Right renal cortex interstitium (tissue), 3 donors: ENCODE measurements at places on chromosomes 1 and 21.
A peak's percentile ranks its signal among the peaks of the same experiment; 100 is the strongest.

- no peak for DNase-seq
Measured at GRCh38 chr1:228488125-228488817, 1.1 kb downstream of the RNF187 start.

GRCh38 chr1:2592672-2593071, 6.1 kb downstream of the PRXL2B start:
- DNase-seq: no peak

- DNase-seq: peak; percentile 47
Measured at GRCh38 chr1:25952841-25953401, 44.9 kb downstream of the PAFAH2 start.

GRCh38 chr1:99544328-99544727, 101.6 kb upstream of the PALMD start:
- DNase-seq: no peak

GRCh38 chr1:116515702-116516101, 55.1 kb downstream of the CD58 start:
- DNase-seq: no peak

DNA sequence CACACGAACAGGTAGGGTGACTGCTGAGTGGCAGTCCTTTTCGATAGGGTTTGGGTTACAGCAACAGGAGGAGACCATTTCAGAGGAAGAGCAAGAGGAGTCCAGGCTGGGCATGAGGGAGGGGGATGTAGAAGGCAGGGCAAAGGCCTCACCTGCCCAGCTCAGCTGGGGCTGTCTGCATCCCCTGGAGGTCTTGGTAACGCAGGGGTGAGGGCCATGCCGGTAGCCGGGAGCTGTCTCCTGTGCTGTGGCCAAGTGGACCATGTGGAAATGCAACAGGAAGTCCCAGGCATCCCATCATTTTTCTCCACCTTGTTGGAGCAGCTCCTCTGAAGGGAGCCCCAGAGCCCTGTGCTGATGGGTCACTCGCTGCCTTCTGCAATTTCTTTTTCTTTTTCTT, 105.4 kb upstream of the C1orf174 start:
- DNase-seq: no peak

GRCh38 chr1:112318698-112319370, 77.2 kb upstream of the CTTNBP2NL start:
- DNase-seq: no peak

- no peak for DNase-seq
Measured at GRCh38 chr1:53310847-53311681, 16.8 kb downstream of the LRP8 start.

DNA sequence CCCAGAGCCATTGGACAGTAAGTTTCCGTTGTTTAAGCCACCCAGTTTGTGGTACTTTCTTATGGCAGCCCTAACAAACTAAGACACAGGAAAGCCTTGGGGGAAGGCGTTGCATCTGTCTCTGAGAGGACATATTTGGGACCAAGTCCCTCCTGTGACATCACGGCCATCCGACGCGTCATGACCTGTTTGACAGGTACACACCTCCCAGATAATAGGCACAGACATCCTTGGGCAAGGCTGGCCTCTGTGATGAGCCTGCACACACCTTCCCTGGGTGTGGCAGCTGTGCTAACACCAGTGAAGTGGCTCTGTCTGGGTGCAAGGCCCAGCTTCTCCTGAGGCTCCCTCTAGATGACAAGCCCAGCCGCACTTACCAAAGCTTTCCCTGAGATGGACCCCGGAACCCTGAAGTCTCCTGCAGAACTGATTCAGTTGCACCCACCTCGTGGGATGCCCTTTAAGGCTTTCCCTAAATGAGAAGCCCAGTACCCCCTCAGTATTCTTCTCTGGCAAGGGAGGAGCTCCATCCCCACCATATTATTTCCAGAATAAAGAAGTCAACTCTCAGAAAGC, 136.5 kb downstream of the ZSCAN20 start:
- DNase-seq: no peak

- no peak for DNase-seq
Measured at GRCh38 chr1:236835491-236835890, 40.4 kb downstream of the MTR start.

GRCh38 chr1:43382027-43382779, 7.4 kb downstream of the MED8 start:
- peak; percentile 19 for DNase-seq

DNA sequence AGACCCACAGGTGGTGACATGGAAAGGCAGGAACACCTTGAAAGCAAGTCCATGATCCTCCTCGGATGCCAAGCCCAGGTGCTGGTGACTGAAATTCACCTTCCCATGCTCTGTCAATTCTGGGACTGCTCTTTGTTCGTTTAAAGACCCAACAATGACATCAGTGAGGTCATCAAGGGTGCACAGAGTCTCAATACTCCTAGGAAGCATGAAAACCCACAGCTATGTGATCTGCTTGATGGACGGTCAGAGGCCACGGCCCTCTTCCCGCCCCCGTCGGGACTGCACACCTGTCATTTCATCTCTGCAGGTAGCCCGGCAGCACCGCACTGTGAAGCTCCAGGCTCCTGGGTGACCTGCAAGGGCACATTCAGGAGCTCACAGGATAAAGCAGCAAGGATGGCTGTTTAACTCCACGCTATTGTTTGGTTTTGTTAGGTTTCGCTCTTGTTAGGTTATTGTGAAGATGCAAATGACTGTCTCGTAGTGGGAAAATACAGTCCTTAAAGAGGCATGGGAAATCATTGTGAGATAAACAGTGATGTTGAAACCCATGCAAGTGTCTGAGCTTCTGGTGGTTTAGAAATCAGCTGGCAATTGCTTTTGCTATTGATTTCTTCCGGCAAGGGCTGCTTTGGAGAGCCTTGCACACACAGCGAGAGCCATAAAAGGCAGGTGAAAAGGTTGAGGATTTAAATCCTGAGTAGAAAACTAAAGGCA, 124.8 kb upstream of the AJAP1 start:
- no peak for DNase-seq
